Stimulated activated CD4-positive, alpha-beta T cell treated with anti-CD3 and anti-CD28 coated beads, Interleukin-4, amount 100 ng/mL, for 48 hours (primary cell): ENCODE measurements at places on chromosomes 3 and 15.
A peak's percentile ranks its signal among the peaks of the same experiment; 100 is the strongest.

DNA sequence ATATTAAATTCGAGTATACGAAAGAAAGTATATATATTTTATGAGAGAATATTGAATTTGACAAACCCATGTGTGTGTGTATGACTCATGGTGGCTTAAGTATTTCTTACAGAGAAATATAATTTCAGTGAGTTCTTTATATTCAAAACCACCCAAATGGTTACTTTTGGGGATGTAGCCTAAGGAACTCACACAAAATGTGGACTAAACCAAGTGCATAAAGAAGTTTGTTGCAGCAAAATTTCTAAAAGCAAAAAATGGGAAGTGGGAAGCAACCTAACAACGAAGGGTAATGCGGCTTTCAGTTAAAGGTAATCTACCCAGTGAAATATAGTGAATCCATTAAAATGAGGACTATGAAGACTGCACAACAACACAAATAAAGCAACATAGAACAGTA, 277.1 kb downstream of the EDEM1 start:
- no peak for DNase-seq

GRCh38 chr15:81216422-81216821, 19.7 kb downstream of the IL16 start:
- DNase-seq: no peak

DNA sequence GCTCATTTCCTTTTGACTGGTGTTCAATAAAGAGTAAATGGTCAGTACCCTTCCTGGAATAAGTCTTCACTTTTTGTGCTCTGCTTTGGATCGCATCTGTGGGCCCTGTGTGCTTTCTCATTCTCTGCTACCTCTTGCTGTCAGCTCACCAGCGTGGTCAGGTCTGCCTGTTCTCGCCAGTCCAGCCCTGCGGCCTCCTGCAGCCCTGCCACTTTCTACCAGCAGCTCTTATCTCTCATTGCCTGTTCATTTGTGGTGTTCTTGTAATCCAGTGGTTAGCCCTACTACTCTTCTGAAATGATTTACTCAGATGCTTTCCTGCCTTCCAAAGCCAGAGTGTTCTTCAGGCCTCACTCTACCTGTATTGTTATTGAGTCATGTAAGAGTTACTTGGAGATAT, 54.8 kb downstream of the CHCHD6 start:
- DNase-seq: no peak

DNA sequence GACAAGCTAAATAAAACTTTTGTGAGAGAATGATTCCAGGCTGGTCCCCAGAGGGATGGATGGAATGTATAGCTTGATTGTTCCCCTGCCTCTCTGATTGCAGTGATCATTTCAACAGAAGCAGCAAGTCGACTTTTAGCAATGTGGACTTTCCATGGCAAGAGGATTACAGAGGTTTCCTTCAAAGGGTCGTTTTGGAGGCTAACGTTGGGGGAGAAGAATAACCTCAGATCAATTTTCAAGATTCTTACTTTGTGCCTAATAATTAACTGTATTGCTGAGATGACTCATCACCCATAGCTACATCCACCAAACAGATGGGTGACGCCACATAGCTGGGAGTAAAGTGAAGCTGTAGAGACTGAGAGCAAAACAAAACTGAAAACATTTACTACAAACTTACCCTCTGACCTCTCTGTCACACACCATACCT, 79.9 kb downstream of the GTPBP8 start:
- DNase-seq: no peak

- no peak for DNase-seq
These were observed 95.0 kb upstream of the ICE2 start for GRCh38 chr15:60573936-60574335.

GRCh38 chr3:105152987-105153386, 213.7 kb upstream of the ALCAM start:
- no peak for DNase-seq

DNA sequence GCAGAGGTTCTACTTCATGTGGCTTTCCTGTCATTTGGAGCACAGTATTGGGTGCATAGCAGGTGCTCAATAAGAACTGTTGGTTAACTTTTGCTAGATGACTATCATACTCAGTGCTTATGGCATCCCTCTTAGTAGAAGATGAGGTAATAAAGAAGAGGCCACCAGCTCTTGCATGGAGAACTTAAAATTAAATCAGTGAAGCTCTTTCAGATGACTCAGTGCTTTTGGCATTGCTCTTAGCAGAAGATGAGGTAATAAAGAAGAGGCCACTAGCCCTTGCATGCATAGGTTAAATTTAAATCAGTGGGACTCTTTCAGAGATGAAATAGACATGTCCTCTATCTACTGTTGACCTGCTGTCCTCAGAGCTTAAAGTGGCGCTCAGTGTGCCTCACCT, 109.4 kb upstream of the FGF7 start:
- no peak for DNase-seq

- DNase-seq: no peak
These were observed 9.1 kb downstream of the ALG3 start for GRCh38 chr3:184239708-184240107.

GRCh38 chr15:41930221-41930866, 36.5 kb upstream of the SPTBN5 start:
- DNase-seq: no peak

DNA sequence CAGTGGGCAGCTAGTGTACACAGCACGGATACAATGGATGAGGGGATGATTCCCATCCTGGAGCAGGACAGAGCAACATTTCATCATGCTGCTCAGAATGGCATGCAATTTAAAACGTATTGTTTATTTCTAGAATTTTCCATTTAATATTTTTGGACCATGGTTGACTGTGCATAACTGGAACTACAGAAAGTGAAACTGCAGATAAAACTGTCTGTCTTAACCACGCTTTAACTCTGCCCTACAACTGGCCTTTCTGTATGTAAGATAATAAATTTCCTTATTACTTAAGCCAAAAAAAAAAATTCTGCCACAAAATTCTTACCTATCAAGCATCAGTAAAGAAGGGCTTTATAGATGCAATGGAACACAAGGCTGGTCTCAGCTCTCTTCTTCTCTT, 33.4 kb downstream of the AP3S2 start:
- no peak for DNase-seq

- DNase-seq: no peak
These were observed 13.3 kb upstream of the SPTBN5 start for GRCh38 chr15:41907141-41907540.

GRCh38 chr3:42562047-42562907, 19.5 kb downstream of the SEC22C start:
- DNase-seq: no peak

DNA sequence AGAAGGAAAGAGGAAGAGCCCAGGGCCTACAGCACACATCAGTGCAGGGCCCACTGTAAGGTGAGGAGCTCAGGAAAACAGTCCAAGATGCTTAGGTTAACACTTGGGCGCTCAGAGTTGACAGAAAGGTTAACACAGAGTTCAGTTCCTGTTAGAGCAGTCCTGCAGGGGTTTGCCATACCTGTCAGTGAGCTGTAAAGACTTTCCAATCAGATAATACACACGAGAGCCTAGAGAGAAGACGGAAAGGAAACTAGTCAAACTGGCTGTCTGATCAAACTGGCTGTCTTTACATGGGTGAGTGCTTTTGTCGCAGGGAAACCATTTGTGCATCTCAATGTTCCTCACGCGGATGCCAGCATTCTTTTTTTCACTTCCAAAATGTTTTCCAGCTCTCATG, 61.4 kb upstream of the ARHGEF26 start:
- DNase-seq: no peak

GRCh38 chr3:171865191-171865865, 22.2 kb downstream of the TMEM212 start:
- DNase-seq: no peak

DNA sequence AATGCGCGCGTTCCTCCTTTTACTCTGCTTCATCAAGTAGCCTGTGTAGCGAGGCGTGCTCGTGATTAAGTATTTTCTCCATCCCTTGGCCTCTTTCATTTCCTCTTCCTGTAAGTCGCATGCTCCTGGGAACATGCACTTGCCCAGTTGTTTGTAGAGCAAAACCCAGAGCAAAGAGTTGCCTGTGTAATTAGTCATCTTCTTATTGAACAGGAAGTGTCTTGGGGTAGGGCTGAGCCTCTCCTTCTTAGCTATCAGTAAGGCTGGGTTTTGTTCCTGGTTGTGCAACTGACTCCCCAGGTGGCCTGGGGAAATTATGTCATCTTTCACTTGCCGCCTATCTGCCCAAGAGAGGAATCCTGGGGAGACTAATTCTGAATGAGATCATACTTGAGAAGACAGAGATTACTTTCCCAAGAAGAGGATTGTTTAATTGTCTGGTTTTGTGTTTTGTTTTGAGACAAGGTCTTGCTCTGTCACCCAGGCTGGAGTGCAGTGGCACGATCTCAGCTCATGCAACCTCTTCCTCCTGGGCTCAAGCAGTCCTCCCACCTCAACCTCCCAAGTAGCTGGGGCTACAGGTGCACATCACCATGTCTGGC, 14.9 kb downstream of the LIPH start:
- DNase-seq: no peak

GRCh38 chr3:184354121-184354728, 7.2 kb downstream of the CLCN2 start:
- peak; percentile 56 for DNase-seq

- DNase-seq: no peak
These were observed 25.9 kb upstream of the CDV3 start for GRCh38 chr3:133547432-133548041.

- DNase-seq: no peak
These were observed 23.0 kb downstream of the NR2F2 start for GRCh38 chr15:96353416-96353929.

- DNase-seq: no peak
These were observed 93.3 kb downstream of the PCCB start for GRCh38 chr3:136343446-136343845.

GRCh38 chr3:60759439-60759838, 491.8 kb downstream of the FHIT start:
- no peak for DNase-seq

DNA sequence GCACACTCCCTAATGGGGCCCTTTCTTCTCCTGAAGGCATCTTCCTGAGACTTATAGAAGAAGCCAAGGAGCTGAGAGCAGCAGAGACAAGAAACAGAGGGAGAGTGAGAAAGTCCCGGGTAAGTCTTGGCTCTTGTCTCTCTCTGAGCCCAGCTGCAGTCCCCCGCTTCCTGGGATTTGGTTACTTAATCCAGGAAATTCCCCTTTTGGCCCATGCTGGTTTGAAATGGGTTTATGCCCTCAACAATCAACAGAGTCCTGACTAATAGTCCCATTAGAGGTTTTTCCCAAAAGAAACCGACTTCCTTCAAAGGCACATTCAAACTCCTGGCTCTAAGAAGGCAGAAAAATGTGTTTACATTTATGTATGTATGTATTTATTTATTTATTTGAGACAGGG, 22.0 kb downstream of the TMEM158 start:
- DNase-seq: no peak

DNA sequence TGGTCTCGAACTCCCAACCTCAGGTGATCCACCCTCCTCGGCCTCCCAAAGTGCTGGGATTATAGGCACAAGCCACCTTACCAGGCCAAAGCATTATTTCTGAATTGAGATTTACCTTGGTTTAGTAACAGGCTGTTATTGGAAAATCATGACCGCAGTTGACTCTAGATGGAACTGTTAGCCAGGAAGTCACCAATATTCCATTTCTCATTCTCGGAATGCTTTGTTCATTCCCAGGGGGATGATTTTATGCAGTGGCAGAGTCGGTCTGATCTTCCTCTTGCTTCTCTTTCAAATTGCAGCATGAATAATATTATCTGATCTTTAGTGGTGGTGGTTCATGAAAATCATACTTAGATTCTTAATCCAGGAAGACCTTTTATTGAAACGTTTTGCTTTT, 195.5 kb upstream of the MBNL1 start:
- DNase-seq: no peak

- no peak for DNase-seq
These were observed 161.7 kb downstream of the VGLL4 start for GRCh38 chr3:11482021-11482420.

DNA sequence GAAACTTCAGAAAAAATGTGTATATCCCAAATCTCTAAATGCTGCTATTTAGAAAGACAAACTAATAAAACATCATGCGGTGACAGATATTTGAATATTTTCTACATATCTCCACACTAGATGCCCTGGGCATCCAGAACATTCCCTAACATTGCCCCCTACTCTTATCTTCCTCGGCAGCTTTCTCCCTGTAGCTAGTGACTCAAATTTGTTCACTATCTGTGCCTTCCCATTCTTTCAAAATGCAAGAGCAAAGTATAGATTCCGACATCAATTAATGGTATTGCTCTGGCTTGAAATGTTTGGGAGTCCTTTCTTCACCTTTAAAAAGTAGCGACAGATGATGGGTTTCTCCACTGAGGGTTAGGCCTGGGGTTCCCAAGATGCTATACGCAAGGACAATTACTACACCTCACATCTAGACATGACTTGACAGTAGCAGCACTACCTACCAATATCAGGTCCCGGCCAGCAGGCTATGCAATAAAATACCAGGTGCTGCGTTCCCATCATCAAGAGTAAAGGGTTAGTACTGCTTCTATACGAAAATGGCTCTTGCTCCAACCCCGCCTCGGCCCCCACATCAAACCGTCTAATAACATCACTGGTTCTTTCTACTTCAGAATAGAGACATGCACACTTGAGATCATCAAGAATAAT, 631 bp downstream of the UBR1 start:
- no peak for DNase-seq

DNA sequence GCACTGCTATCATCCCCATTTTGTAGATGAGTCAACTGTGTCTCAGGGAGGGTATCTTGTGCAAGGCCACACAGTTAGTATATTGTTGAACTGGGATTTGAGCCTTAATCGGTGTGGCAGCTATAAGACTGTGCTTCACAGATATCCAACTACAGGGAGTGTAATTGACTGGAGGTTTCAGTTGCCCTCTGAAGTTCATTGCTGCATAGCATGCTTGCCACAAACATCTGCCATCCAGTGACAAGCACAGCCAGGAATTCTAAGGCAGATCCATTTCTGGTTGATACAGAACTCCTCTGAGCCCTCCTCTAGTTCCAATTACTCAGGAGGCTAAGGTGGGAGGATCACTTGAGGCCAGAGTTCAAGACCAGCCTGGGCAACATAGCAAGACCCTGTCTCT, 16.4 kb downstream of the FSD2 start:
- DNase-seq: no peak

- no peak for DNase-seq
These were observed at the start of gene CD276 for GRCh38 chr15:73683777-73684580. TSS of gene CD276 (plus strand) at chr15:73684383. CDS start at chr15:73699640, 15,257 bp downstream.

DNA sequence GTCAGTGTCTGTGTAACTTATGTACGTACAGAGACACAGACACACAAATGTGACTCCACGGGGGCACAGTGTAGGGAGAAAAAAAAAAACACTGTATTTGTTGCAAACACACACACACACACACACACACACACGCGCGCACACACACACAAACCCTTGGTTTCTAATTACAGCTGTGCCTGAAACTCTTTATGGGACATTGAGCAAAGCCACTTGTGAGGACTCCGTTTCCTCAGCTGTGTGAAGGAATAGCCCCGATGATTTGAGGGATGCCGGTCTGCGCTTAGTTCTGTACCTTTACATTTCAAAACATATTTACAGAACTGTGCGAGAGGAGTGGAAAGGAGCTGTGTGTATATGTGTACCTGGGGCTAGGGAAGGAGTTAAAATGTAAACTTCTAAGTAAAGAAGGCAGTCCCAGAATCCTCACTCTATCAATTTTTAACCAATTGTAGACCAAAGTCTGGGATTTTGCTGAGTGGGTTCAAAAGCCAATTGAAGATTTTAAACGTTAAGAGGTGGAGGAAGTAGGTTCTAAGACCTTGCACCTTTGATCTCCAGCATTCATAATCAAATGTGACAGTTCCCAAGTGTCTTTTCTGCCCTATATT, 5.3 kb upstream of the BCL6 start:
- DNase-seq: no peak
